ENCODE measurements at places on chromosomes 7 and 10.

- no peak for DNase-seq
Measured at GRCh38 chr7:148856891-148857290, 27.2 kb downstream of the EZH2 start.

GRCh38 chr10:78563314-78563713 is 505.5 kb upstream of the ZMIZ1 start:
- no peak for DNase-seq

DNA sequence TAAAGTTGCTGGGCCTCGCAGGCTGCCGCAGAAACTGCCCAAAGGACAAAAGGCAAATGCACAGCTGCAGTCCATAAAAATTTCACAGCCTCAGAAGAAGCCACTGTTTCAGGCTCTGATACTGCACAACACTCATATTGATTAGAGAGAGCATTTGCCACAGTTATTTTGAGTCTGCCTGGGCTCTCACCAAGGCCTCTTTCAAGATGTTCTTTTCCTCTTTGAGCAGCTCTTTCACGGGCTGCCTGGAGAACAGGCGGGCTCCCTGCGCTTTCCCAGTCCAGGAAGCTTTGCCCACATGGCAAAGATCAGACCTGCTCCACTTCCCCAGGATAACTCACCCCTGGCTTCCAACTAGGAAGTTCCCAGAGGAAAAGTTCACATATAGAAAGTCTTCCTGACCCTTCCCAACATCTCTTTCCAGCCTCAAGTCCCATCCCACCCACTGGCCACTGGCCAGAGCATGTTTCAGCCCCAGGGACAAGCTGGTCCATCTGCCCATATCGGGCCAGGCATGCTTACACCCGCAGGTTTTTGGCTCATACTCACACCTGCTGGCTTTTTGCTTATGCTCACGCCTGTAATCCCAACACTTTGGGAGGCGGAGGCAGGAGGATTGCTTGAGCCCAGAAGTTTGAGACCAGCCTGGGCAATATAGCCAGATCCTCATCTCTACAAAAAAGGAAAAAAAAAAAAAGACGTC is 3.3 kb downstream of the SLIT1 start:
- DNase-seq = no peak

DNA sequence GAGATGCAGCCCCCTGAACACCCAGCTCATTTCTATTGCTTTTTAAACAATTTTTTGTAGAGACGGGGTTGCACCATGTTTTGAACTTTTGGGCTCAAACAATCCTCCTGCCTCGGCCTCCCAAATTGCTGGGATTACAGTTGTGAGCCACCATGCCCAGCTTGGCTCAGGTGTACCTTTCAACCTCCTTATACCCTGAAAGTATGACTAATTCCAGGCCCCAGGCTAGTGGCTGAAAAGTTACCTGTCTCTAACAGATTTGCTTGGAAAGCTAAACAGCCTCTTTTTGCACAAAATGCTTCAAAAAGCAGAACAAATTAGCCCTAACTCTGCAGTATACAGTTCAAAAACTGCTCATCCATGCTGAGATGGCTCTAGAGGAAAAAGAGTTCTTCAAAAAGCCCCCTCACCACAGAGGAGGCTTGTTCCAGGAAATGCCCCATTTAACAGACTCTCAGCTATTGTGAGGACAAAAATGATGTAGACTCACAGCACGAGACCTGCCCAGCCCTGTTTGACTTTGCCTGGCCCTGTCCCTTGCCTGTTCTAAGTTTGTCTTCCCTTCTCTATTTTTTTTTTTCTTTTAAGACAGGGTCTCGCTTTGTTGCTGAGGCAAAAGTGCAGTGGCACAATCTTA is 13.4 kb upstream of the AP1S1 start:
- DNase-seq = no peak

DNA sequence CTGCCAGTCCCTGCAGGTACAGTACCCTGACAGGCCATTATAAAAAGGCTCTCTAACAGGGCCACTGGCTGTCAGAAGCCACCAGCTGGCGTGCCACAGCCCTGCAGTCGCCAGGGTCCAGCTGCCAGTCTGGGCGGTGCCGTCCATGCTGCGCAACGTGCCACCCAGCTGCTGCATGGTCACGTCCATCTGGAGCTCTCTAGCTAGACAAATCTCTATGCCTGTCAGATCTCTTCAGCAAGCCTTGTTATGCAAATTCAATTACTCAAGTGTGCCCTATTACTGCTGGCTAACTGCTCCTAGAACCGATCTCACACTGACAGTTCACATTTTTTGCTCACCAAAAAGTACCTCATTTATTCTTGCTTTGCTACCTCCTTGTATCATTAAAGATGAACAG is 75.9 kb downstream of the HIBADH start:
- DNase-seq = no peak
